CD4-positive, alpha-beta T cell treated with Interleukin-21 for 1 hour (primary cell): ENCODE measurements at places on chromosomes 11 and 22.
A peak's percentile ranks its signal among the peaks of the same experiment; 100 is the strongest.

DNA sequence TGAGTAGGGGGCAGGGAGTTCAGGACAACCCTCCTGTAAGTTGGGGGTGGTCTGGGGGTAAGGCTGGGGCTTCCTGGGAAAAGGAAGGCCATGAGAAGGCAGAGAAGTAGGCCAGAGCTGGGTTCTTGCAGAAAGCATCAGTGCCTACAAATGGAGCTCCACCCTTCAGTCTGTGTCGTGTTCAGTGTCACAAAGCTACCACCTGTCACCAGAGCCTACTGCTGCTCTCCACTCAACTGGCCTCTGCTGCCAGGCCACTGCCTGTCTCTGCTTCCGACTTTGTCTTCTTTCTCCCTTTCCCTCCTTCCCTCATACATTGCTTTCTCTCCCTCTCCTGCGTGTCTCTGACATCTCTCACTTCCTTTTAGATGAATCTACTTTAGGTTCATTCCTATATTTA is 3.4 kb upstream of the WBP2NL start:
- DNase-seq = no peak

DNA sequence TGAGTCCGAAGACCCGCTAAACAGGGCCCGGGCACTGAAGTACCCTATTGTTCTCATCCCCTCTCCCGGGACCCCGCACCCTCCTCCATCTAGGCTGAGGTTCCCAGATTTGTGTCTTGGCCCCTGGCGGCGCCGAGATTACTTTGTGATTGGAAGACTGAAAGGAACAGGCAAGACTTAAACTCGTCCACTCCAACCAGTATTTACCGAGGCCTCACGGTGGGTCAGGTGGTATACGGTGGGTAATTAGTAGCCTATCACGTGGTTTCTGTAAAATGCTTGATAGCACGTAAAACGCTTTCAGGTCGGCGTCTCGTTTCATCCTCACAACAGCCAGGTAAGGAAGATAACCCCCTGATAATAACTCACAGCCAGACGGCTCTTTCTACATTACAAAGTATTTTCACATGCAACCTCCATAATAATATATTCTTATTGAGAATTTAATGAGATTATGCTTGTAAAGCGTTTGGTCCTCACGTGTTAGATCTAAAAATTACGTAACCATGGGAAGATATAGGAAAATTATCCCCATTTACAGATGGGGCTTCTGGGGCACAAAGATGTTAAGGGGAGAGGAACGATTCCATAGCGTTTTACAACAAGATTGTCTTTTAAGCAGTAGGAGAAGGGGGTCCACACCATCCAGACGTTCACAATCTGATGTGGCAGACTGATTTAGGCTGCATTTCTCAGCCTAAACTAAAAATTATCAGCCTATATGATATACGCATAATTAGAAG is 642 bp upstream of the PIK3C2A start:
- DNase-seq = peak; percentile 66

GRCh38 chr11:68471360-68472340 is 11.1 kb downstream of the PPP6R3 start:
- peak; percentile 75 for DNase-seq

DNA sequence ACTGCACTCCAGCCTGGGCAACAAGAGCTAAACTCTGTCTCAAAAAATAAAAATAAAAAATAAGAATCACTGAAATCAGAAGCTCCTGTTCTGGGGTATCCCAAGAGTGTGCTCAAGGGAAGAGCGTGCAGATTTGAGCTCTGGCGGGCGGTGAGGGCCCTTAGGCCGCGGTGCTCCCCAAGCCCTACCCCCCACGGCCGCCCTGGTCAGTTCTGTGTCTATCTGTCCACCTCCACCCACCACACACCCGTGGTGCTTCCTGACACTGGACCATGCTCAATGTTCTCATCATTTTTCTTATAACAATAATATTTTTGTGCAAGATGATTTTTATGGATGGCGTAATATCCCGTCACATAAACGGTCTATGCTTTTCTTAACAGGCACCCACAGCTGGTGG is 71.1 kb downstream of the RTL6 start:
- no peak for DNase-seq

GRCh38 chr11:1566381-1567051 is 5.6 kb downstream of the DUSP8 start:
- DNase-seq = no peak

- DNase-seq = no peak
These were observed 57.5 kb upstream of the SLC22A12 start for GRCh38 chr11:64533501-64533900.

DNA sequence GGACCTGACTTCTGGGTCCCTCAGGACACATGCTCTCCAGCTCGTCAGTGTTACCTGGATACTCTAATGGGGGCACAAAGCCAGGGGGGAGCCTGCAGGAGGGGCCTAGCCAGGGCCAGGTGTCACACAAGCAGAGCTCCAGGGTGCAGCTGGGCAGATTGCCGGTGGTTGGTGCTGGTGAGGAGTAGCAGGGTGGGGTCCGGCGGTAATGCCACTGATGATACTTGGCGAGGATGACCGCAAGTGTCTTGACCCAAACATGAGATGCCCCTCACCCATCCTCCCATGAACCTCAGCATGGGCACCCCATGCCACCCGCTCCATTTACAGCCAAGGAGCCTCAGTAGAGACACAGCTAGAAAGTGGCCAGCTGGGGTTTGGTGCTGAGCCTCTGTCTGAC is 15.1 kb upstream of the KCNQ1OT1 start:
- DNase-seq = no peak

GRCh38 chr11:26878959-26879581 is 114.8 kb upstream of the FIBIN start:
- no peak for DNase-seq

- DNase-seq = no peak
These were observed 98.5 kb upstream of the SLC22A12 start for GRCh38 chr11:64492561-64492960.

DNA sequence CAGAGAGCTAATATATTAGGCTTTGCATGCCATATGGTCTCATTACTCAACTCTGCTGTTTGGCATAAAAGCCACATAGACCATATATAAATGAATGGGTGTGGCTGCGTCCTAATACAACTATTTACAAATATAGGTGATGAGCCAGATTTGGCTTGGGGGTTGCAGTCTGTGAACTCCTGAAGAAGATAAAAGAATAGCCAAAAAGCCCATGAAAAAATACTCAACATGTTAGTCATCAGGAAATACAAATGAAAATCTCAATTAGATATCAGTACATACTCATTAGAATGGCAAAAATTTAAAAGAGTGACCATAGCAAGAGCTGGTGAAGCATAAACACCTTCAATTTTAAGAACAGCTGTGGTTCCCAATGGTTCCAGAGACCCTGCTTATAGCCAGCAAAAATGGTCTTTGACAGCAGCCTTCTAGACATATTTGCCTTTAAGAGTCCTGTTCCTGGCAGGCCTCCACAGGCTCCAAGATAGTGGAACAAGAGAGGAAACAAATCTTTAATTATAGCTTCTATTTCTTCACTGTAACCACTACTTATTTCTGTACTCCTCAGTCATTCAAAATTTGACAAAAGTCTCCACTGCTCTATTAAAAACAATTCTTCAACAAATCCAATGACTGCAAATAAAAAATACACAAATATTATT is 16.1 kb downstream of the C2CD3 start:
- DNase-seq = no peak

DNA sequence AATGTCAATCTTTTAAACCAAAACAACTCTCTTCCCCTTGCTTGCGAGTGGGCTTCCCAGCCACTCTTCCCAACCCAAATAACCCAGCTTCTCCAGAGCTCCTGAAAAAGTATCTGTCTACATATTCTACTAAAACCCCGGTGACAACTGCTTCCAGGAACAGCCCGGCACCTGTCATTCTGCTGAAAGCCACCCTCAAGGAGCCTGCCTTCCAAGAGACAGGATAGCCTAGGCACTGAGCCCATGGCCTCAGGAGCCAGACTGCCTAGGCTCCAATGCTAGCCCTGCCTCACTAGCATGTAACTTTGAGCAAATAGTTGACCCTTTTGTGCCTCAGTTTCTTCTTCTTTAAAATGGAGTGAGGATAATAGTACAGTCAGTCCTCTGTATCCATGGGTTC is 459.8 kb downstream of the SOX6 start:
- DNase-seq = no peak

- peak; percentile 56 for DNase-seq
These were observed 13.2 kb downstream of the PPFIBP2 start for GRCh38 chr11:7527029-7527428.

GRCh38 chr22:48851933-48852549 is 975.6 kb downstream of the BRD1 start:
- no peak for DNase-seq

- no peak for DNase-seq
These were observed 23.1 kb downstream of the MN1 start for GRCh38 chr22:27778294-27779090.

- no peak for DNase-seq
These were observed 16.5 kb downstream of the CCND1 start for GRCh38 chr11:69657456-69657910.

- no peak for DNase-seq
These were observed 11.5 kb downstream of the KIAA0930 start for GRCh38 chr22:45229181-45229580.

DNA sequence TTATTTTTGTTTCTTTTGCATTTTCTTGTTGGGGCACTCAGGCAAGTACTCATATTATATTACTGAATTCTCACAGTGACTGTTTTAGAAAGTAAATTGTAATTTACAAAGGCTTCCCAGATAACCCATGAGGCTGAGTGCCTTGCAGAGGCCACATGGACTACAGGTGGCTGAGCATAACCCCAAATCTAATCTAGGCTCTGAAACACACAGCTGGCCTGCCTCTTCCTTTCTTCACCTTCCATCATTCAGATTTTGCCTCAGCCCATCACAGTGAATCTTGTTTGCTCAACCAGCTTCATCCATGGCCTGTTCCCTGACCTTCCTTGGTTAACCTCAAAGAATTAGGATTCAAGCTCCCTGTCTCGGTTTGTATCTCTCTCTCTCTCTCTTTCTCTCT is 78.5 kb upstream of the PRDM11 start:
- DNase-seq = no peak

- no peak for DNase-seq
These were observed 282.3 kb downstream of the ST3GAL4 start for GRCh38 chr11:126637795-126638175.

GRCh38 chr11:14370496-14370895 is 11.5 kb upstream of the RRAS2 start:
- DNase-seq = no peak

DNA sequence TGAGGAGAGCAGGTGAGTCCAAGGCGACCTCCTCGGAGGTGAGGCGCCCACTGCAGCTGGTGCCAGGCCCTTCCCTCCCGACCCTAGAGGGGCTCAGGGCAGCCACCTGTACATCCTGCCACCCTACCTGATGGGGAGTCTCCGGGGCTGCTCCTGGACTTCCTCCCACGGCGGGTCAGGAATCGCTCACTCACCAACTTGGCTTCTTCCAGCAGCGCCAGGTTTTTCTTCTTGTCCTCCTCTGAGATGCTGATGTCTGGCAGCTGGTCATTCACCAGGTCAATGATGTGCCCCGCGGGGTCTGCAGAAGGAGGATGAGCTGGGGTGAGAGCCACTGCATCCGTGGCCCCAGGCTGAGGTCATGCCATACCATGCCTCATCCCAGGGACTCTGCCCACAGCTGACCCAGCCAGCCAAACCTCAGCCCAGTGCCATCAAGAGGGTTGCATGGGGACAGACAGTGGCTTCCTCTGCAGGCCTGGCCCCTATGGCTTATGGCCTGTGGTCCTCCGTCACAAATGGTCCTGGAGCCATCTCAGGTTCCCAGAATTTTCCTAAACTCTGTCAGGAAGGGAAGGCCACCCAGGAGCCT is 61.0 kb upstream of the LYVE1 start:
- DNase-seq = no peak

- DNase-seq = no peak
These were observed 113.4 kb upstream of the TEAD1 start for GRCh38 chr11:12560861-12561260.
